Right cardiac atrium (tissue), 5 donors: ENCODE measurements at places on chromosomes 11 and 22. TPM values are rescaled to one million over a fixed set of nuclear protein-coding genes. Genes with fewer than 3 reads are reported as not detected.

GRCh38 chr11:63337070-63337469 lies 32.5 kb upstream of the SLC22A9 start:
- no peak for DNase-seq

DNA sequence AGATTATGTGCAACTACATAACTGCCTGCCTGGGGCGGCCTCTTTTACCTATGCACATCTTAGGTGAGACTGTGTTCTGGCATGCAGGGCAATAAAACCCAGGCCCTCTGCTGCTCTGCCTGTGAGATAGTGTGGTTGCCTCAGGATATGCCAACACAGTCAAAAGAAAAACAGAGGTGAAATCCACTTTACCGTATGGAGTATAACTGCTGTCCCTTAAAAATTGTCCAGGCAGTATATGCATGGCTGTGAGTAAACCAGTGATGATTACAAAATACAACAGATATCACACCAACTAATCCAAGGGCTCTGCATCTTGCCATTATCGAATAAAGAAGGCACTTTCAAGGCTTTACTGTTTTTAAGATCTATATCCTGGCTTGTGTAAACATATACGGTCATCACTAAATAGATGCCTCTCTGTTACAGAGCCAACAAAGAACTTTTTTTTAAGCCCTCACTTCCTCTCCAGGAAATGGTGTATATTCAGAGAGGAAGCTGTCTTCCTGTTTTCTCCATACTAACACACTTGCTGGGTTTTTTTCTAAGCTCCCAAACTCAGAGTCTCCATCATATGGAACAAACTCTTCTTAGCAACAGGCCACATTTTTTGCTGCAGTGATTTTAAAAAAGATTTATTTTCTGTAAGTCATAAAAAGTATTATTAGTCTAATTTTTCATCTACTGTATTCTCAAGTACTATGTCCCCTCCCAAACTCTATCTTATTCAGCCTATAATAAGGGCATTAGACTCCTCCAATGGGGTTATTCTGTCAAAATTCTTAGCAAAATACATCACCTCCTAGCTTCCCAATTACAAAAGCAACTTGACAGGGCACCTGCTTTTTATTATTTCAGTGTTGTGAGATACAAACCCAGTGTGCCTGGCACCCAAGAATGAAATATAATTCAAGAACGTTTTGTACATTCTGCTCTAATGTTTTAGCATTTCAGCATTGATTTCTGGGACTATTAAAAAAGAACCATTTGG lies 135.2 kb downstream of the MAML2 start:
- DNase-seq, result no peak

DNA sequence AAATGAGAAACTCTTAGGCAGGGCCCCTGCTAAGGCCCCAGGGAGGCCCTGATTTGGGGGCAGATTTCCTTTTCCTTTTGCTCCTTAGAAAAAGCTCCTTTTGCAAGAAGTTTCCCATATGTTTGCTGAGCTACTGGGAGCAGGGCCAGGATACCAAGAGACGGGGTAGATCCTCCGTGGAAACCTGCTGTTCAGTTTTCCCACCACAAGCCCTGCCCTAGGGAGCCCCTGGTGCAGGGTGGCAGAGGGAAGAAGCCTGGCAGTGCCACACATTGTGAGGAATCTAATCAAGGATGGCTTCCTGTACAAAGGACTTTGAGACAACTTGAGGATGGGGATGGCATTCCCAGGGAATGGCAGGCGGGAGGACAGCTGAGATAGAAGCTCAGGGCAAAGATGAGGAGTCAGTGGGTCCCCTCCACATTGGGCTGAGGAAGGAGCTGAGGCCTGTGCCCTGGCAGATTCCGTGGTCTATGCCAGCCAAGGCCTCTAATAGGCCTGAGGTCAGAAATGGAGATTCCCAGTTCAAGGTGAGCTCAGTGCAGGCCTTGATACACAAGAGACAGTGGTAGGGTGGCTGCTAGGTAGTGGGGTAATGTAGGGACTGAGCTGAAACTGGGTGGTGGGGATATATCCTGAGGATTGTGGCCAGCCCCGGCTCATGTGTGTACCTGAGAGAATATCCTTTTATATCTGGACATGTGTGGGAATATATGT lies 15.0 kb downstream of the TUB start:
- DNase-seq, result no peak

- no peak for DNase-seq
Observed at GRCh38 chr22:44211946-44212930, 31.5 kb downstream of the PARVG start.

GUCY1A2 gene
- 2.4 TPM for total RNA-seq

- DNase-seq, result no peak
Observed at GRCh38 chr11:128714123-128714522, 20.3 kb downstream of the FLI1 start.

DNA sequence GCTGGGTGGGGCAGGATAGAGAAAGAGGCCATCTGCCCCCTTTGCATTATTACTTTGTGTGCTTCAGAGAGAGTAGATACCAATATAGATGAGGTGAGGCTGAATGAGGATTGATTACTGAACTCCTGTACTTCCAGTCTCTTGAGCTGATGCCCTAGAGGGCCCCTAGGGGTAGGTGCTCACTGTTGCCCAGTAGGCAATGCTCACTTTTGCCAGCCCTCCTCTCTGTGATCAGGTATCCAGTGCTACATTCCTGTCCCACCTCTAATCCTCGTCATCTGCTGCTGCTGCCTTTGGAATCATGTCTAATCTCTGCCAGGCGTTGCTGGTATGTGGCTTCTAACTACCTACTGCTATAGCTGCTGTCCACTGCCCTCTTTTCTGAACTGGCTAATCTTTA lies 57.2 kb downstream of the CCDC83 start:
- no peak for DNase-seq
